GM12891 (cell line): ENCODE measurements at places on chromosomes 2 and 18.

DNA sequence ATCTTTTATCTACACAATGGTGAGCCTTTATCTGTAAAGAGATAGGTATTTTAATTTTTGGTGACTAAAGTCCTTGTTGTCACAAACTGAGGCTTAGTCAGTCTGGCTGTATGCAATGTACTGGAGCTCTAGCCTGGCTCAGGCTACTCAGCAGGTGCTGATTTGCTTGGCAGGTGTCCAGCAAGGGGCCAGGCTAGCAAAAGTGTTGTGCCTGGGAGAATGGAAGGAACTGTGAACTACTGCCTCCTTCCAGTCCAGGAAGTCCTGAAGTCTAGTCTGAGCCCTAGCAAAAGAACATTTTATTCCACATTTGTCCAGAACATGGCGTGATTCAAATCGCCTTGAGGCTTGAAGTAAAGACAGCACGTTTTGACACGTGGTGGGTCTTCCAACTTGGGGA, 260.5 kb downstream of the CCDC85A start:
- DNase-seq: no peak

DNA sequence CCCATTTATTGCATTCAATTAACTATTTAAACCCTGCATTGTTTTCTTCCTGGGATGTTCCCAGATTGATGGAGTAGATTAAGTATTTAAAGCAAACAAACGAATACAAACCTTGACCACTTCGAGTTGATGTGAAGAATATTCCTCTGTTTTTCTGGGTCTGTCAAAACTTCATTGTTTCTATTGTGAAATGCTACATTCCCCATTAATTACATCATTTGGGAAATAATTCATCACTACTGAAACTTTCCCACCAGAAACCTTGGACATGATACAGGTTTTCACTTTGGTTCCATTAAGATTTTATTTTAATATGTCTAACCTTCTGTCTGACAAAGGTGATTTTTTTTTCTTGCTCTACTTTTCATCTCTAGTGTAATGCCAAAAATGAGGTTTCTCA, 365.1 kb upstream of the ETAA1 start:
- DNase-seq: no peak

GRCh38 chr2:10834068-10834655, 21.6 kb upstream of the PDIA6 start:
- DNase-seq: no peak

- DNase-seq: no peak
Measured at GRCh38 chr2:96788442-96789244, 27.4 kb upstream of the CNNM3 start.

- DNase-seq: no peak
Measured at GRCh38 chr2:28684142-28684858, 67.3 kb upstream of the PPP1CB start.

- DNase-seq: no peak
Measured at GRCh38 chr2:129212299-129212958, 767.0 kb upstream of the RAB6C start.

DNA sequence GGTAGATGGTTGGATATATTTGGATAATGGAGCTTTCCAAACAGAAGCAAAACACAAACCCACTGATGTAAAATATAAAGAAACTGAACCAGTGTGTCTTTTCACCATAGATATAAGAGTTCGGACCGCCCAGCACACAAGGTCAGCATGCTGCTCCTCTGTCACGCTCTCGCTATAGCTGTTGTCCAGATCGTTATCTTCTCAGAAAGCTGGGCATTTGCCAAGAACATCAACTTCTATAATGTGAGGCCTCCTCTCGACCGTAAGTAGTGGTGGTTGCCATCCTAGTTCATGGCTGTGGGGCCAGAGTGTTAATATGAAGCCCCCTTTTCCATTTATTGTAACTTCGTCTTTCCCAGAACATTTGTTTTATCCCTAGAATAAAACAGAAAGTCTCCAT, 125.2 kb upstream of the LYPD6 start:
- no peak for DNase-seq

DNA sequence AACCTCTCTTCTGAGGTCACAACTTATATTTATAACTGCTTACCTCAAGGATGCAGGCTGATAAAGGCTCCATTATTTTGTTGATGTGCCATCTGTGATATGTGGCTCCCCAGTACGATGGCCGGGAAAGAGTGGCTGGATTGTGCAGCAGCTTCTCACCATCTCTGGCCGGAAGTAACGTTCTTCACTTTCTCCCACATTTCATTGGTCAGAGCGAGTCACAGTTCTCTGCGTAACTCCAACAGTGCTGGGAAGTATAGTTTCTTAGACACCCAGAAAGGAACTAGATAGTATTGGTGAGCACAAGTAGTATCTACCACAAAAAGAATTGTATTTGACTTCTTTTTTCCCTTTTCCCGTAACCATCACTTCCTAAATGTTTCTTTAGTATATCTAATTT, 28.7 kb downstream of the ZSWIM2 start:
- no peak for DNase-seq

DNA sequence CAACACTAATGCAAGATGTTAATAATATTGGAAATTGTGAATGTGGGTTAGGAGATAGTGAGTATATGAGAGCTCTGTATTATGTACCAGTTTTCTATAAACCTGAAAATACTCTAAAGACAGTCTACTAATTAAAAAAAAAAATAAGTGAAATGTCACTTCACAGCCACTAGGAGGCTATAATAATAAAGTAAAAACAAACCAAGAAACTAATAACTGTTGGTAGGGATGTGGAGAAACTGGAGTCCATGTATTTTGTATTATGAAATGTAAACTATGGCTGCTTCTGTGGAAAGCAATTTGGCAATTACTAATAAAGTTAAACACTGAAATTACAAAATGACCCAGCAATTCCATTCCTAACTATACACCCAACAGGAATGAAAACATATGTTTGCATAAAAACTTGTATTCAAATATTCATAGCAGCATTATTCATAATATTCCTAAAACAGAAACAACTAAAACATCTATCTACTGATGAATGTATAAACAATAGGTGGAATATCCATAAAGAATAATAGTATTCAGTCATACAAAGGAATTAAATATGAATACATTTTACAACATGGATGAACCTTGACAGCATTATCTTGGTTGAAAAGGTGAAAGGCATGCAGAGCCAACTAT, 36.2 kb downstream of the CCDC178 start:
- no peak for DNase-seq

GRCh38 chr2:25378731-25379490, 37.2 kb upstream of the DNMT3A start:
- no peak for DNase-seq
